Epithelial cell of esophagus (primary cell): ENCODE measurements at places on chromosomes 7 and 10.

- no peak for DNase-seq
Observed at GRCh38 chr7:36082216-36082615, 70.8 kb upstream of the EEPD1 start.

DNA sequence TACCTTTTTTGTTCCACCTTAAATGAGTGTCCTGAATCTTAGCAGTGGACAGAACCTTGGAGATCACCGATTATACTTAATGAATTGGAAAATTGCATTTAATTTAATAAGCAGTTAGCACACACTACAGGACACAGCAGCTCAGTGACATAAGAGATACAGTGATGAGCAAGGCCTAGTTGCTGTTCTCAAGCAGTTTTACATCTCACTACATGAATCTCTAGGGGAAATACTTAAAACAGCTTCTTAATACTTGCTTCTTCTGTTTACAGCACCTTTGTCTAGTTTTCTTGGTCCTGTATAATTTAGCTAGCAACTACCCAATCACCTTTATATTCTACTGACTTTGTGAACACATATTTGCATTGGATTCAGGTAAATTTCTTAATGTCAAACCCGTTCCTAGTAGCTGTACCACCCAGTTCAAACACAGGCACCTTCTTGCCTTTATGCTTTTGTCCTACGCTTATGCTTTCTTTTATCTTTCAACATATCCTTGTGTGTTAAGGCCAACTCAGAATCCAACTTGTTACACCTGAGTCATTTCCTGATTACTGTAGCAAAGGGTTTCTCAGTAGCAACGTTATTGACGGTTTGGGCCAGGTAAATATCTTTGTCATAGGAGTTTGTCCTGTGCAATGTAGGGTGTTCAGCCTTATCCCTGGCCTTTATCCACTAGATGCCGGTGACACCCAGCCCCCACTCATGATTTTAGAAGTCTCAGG lies 1.8 kb downstream of the STAM start:
- DNase-seq = peak; percentile 90

DNA sequence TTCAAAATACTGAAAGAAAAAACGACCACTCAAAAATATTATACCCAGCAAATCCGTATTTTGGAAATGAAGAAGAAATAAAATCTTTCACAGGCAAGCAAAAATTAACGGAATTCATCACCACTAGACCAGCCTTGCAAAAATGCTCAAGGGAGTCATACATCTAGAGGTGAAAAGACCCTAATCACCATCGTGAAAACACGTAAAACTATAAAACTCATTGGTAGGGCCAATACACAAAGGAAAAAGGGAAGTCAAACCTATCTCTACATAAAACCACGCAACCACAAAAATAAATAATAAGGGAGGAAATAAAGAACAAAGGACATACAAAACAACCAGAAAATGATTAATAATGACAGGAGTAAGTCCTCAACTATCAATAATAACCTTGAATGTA lies 6.6 kb upstream of the AKR1B1 start:
- DNase-seq = no peak

GRCh38 chr10:70343712-70344111 lies 38.7 kb downstream of the LRRC20 start:
- no peak for DNase-seq

DNA sequence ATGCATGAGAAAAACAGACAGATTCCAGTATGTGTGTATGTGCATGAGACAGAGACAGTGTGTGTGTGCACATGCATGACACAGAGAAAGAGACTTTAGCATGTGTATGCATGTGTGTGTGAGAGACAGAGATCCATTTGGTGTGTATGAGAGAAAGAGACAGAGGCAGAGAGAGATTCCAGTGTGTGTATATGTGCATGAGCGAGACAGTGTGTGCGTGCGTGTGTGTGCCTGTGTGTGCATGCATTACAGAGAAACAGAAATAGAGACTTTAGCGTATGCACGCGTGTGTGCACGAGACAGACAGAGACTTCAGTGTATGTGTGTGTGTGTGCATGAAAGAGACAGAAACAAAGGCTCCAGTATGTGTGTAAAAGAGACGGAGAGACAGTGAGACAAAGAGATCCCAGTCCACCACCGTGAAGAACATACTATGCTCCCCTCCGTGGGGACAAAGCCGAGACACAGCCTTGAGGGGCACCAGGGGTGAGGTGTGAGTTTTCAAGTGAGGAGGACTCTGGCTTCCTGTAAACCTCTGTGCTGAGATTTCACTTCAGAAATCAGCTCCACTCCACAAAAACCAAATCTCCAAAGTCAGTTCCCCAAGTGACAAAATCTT lies 188.9 kb downstream of the GRID1 start:
- no peak for DNase-seq

DNA sequence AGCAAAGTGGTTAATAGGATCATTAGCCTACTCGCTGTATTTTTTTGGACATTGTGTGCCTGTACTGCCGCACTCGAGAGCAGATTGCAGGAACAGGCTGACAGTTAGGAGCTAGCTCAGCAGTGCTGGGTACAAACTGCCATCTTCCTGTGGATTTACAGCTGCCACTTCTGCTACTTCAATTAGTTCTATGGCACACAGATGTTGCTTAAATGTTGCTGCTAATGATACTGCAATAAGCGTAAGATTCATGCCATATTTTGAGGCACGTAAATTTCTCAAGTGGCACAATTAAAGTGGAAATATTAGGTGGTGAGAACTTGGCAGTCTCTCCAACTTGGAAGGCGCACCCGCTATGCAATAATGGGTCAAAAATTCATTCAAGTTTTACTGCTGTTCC lies 171.9 kb downstream of the EBF3 start:
- DNase-seq = no peak

DNA sequence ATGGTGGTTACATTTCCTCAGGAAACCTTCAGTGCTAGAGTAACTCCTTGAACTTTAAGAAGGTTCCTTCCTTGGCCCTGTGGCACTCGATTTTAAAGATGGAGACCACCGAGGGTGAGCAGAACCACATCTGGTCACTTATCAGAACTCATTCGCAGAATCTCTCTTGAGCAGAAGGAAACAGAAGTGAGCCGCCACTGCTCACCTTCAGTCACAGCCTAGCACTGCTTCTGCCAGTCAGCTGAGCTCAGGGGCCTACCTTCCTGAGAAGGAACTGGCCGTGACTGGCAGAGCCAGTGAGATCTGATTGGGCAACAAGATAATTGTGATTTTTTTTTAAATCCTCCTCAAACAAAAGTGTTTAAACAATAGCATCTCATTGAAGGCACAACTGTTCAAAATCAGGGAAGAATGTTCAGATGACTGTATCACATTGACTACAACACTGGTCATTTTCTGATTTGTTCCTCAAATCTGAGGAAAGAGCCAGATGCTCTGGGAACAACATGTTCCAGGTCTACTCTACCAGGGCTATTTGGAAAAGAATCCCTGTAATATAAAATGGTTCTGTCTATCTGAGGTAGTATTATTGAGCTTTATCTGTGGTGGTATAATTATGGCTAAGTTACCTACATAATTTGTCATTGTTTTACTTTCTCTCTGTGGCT lies 2.7 kb upstream of the SYPL1 start:
- no peak for DNase-seq

DNA sequence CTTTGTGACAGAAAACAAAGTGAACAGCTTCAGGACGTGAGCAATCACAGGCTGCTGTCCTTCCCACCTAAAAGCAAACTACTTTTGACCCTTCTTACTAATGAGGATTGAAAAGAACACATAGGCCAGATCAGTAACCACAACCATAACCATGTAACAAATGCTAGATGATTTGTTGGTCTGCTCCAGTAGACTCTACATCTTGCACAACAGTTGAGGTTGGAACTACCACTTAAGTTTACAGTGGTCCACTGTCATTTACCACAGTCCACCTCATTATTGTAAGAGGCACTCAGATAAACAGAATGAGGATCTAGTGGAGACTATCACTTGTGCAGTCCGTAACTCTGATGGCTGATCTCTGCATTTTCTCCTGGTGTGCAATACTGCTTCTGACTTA lies 27.8 kb downstream of the NET1 start:
- no peak for DNase-seq

DNA sequence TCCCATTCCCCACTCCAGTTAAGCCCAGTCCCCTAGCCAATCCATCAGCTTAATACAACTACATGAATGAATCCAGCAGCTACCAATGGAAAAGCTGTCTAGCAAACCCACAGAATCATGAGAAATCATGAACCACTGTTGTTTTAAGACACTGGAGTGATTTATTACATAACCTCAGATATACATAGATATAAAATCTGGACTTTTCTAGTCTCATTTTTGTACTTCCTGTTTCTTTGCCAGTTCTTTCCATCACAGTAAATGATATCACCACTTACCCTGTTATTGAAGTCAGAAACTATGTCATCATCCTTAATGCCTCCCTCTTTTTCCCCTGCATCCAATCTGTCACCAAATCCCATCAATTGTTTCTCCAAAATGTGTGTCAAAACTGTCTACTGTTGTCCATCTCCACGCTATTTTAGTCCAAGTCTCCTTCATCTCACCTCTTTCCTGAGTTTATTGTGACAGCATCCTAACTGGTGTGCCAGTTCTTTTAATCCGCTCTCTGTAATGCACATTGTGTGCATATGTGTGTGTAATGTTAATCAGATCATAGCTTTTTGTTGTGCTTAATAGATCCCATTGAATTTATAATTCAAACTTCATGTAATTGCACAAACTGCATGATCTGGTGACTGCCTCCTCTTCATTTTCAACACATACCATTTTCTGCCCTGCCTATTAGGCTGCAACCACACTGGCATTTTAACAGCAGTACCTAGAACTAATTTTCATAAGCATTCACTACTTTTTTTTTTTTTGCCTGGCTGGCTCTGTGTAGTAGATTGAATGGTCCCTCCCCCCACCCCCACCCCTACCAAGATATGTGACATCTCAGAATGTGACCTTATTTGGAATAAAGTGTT lies 56.0 kb downstream of the MKLN1 start:
- DNase-seq = no peak

DNA sequence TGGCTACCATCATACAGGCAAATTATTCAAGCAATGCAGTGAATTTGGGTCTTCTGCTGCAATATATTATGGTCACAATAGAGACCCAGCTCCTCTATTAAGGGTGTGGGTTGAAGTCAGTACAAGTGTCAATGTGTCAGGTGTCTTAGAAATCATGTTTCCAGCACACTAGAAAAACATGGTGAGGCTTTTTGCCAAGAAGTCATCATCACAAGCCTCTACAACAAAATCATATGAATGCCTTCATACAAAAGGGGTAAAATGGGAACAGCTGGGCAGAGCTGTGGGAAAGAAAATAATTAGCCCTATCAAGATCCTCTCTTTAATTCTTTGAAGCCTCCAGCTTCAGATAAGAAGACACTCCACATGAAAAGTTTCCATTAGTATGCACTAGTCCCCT lies 37.2 kb downstream of the FAM13C start:
- no peak for DNase-seq

- peak; percentile 62 for DNase-seq
Observed at GRCh38 chr7:101124376-101125056, 2.4 kb upstream of the SERPINE1 start.

- no peak for DNase-seq
Observed at GRCh38 chr10:61970182-61971002, 68.9 kb downstream of the ARID5B start.

DNA sequence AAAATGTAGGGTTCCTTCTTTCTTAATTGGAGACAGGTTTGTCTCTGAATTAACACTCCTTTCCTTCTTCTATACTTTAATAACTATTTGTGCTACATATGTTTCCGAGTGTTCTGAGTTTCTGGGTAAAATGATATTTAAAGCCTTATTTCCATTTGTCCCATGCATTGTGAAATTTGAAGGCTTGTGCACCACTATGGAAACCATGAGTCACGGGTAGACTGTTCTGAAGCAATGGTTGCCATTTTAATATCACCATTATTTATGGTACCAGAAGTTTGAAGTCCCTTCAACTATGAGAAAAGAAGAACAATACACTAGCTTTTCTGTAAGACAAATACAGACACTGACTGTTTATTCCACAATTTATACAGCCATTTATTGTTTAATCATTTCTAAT lies 44.7 kb upstream of the ZEB1 start:
- DNase-seq = peak; percentile 27

DNA sequence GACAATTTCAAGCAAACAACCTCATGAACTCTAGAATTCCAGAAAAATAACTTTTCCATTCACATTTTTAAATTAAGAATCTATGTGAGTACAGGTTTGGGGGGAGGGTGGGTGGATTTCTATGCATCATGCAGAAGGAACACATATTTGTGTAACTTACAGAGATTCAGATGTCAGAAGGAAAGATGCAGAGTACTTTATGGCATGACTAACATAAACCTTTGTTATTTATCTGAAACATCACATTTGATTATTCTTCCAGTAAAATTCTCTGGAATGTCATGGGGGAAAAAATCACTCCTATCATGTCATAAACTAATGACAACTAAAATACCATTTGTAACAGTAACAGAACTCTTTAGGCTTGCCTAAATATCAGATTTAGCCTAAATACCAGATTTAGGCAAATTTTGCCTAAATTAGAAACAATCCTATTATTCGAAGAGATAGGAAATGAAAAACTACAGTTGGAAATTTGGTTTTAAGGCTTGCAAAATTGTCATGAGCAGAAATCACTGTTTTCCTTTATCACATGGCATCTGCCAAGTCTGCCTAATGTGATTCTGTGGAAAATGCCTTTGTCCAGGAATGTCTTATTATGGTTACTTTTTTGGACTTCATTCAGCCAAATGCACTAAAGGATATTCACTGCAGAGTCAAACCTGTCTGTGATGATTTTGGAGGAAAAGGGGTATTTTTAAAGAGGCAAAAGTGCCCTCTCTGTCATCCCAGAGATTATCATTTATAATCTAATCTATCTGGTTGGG lies 527.7 kb upstream of the CELF2 start:
- DNase-seq = no peak
